Stimulated activated CD4-positive, alpha-beta T cell treated with anti-CD3 and anti-CD28 coated beads, Interleukin-1b, Interleukin-23, amount 100 ng/mL, for 1 hour (primary cell): ENCODE measurements at places on chromosomes 1 and 21.
A peak's percentile ranks its signal among the peaks of the same experiment; 100 is the strongest.

GRCh38 chr1:184860985-184861754 lies 106.5 kb upstream of the EDEM3 start:
- DNase-seq, result no peak

GRCh38 chr1:26287033-26287711 lies 7.3 kb downstream of the SH3BGRL3 start:
- DNase-seq, result no peak

- no peak for DNase-seq
Observed at GRCh38 chr1:230544758-230545157, 97.5 kb upstream of the COG2 start.

- no peak for DNase-seq
Observed at GRCh38 chr1:38783640-38784229, 75.8 kb downstream of the RRAGC start.

DNA sequence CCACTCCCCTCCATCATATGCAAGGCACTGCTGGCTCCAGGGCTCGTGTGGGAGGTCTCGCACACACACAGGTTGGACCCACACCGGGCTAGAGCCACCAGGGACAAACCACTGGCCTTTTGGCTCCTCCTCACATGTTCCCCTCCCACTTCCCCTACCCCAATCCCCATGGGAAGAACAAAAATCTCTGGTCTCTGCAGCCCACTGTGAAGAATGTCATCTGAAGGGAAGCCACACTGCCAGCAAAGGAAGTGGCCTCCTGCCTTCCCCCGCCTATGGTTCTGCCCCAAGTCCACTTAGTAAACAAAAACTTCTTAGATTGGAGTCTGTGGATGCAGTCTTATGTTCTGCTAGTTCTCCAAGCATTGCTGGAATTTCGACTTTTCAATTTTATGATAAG lies 24.2 kb downstream of the OLFML3 start:
- no peak for DNase-seq

GRCh38 chr1:227945891-227946623 lies 1.7 kb downstream of the WNT9A start:
- no peak for DNase-seq

- peak; percentile 72 for DNase-seq
Observed at GRCh38 chr1:160681066-160681890, 30.3 kb downstream of the CD48 start.

- DNase-seq, result no peak
Observed at GRCh38 chr21:45938453-45938755, 43.2 kb upstream of the COL6A1 start.

- no peak for DNase-seq
Observed at GRCh38 chr1:179831852-179832699, 45.5 kb downstream of the TOR1AIP2 start.

- DNase-seq, result no peak
Observed at GRCh38 chr1:68149110-68149798, 83.1 kb downstream of the WLS start.

GRCh38 chr1:21334214-21335087 lies 44.2 kb upstream of the ECE1 start:
- DNase-seq, result peak; percentile 32

DNA sequence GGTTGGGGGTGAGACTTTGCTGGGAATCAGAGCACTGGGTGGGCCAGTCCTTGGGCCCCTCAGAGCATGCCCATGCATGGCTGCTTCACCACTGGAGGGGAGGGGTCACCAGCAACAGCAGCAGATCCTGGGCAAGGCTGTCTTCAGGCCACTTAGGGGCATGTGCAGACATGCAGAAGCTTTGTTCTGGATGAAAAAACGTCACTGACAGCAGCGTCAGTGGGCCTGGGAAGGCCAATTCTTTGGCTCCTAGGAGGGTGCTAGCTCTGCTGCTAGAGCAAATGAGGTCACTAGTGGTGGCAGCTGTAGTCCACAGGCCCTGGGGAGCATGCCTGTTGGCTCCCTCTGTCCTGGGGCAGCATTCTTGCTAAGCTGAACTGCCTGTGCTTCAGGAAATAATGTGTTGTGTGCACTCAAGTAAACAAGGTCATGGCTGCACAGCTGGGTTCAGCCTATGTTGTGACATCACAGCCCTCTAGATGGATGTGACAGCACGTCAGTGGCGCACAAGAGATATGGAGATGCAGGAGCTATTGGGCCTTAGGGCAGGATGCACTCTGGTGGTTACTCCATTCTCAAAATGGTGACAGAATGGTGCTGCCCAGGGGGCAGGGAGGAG lies 27.0 kb downstream of the ZC3H11B start:
- DNase-seq, result no peak

DNA sequence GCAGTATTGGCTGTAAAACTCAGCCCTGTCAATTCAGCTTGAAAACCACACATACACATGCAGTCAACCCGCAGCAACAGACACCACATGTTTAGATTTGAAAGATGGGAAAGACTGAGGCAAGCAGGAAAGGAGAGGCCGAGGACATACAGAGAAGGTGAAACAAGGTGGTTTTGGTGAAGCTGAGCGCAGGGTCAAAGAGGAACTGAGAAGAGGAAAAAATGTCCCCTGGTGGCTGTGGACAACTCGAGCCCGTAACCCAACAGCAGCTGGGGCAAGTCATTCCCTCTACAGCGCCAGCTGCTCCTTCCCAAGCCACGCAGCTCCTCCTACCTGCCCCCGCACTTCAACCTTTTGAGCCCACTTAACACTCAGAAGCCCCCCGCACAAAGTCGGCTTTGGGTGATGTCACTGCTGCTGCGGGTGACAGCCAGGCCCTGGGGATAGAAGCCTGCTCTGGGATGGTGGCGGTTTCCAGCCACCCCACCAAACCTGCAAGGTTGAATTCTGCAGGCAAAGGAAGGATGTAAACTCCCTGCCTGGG lies 63.0 kb downstream of the KCNN3 start:
- no peak for DNase-seq

- DNase-seq, result no peak
Observed at GRCh38 chr1:110170766-110171733, 20.8 kb downstream of the SLC6A17 start.

DNA sequence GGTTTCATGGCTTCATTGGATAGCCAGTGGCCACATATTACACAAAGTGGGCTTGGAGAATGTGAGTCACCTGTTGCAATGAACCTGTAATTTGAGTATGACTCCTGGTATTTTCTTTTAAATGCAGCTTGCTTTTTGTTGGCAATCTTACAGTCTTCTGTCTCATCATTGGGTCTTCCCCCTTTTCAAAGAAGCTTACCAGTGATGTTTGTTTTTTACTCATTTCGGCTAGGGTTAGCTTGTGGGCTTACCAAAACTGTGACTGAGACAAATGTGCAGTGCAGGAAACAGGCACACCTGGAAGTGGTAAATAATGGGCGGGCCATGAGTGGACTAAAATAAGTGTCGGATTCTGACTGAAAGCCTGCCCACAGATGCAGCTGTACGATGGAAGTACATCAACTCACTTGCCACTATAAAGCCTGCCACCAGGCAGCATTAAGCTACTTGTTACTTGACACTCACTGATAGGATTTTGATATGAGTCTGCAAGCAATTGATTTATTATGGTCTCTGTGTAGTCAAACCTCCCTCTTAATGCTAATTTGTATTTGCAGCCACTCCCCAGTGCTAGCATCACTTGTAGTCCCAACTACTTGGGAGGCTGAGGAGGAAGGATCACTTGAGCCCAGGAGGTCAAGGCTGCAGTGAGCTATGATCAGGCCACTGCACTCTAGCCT lies 4.2 kb downstream of the HHAT start:
- DNase-seq, result no peak

DNA sequence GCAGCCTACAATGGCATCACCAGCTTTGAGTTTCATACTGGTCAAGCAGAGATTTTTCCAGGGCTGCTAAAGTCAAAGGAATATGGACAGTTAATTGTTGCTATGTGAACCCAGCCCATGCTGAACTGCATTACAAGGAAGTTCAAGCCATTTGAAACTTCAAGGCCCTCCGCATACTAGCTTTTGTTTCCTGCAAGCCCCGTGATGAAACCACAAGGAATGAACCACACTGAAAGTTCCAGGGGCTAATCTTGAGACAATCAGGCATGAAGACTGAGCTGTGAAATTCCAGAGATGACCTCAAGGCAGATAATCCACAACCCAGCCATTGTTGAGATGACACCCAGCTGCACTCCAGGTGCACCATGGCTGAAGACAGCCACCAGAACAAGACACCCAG lies 180.8 kb downstream of the C1orf21 start:
- DNase-seq, result no peak

- DNase-seq, result no peak
Observed at GRCh38 chr21:45423201-45423955, 18.4 kb downstream of the COL18A1 start.

GRCh38 chr21:28687586-28687985 lies 305.1 kb downstream of the LTN1 start:
- no peak for DNase-seq

- DNase-seq, result no peak
Observed at GRCh38 chr1:218211241-218211640, 73.9 kb upstream of the RRP15 start.

- peak; percentile 46 for DNase-seq
Observed at GRCh38 chr1:235999259-235999925, 65.5 kb downstream of the NID1 start.

- DNase-seq, result no peak
Observed at GRCh38 chr21:43921979-43922945, 57.2 kb downstream of the AGPAT3 start.

- DNase-seq, result no peak
Observed at GRCh38 chr1:214008347-214008746, 20.6 kb downstream of the PROX1 start.

- DNase-seq, result no peak
Observed at GRCh38 chr1:105556266-105556665, 1500.2 kb upstream of the PRMT6 start.

- no peak for DNase-seq
Observed at GRCh38 chr1:79852004-79852403, 845.5 kb upstream of the ADGRL4 start.

DNA sequence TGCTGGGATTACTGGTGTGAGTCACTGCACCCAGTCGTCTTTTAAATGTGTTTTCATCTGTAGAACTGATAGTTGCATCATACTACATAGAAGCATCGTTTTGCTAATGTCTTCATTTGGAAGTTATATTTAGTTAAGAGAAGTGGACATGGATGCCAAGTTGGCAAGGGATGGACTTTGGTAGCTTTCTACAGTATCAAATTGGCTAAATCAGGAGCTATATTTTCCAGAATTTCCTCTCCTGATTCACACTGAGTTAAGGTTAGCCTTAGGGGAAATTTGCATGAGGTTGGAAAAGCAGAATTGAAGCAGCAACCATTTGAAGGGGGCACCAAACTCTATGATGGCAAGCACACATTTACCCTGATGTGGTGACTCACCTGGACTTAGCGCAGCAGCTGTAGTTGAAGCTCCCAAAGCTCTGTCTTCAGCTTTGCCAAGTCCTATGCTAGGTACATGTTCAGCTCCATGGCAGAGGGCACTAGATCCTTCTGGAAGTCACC lies 43.9 kb downstream of the DUSP10 start:
- DNase-seq, result no peak

DNA sequence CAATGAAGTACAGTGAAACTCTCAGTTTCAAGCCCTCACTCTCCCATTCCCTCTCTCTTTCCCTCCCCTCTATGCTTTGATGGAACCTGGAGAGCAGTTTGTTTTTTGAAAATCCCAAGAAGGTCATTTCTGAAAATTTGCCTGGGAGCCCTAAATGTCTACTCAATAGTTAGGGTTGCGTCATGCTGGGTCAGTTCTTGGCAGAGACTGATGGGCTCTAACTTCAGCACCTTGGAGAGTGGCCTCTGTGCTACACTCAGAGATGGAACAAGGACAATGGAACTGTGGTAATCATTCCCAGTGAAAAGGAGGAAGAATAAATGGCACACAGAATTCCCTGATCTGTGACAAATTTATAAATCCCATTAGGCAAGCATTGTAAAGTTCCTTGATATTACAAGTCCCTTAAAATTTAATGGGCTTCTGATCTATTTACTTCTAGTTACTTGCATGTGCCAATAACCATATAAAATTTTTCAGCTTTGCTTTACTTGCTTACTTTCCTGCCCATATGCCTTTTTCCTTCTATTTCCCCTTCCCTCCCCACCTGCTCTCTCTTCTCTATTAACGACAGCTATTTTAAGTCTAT lies 182.9 kb upstream of the KCND3 start:
- DNase-seq, result no peak

- DNase-seq, result no peak
Observed at GRCh38 chr1:223330466-223330865, 33.5 kb downstream of the SUSD4 start.

DNA sequence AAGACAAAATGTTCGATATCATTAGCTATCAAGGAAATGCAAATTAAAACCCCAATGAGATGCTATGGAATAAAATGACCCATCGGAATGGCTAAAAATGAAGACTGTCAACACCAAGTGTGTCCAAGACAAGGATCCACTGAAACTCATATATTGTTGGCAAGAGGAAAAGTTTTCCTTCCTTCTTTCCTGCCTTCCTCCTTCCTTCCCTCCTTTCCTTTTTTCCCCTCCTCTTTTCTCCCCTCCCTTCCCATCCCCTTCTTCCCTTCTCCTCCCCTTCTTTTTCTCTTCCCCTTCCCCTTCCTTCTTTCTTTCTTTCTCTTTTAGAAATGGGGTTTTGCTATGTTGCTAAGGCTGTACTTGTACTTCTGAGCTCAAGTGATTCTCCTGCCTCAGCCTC lies 64.2 kb upstream of the TENT5B start:
- no peak for DNase-seq

DNA sequence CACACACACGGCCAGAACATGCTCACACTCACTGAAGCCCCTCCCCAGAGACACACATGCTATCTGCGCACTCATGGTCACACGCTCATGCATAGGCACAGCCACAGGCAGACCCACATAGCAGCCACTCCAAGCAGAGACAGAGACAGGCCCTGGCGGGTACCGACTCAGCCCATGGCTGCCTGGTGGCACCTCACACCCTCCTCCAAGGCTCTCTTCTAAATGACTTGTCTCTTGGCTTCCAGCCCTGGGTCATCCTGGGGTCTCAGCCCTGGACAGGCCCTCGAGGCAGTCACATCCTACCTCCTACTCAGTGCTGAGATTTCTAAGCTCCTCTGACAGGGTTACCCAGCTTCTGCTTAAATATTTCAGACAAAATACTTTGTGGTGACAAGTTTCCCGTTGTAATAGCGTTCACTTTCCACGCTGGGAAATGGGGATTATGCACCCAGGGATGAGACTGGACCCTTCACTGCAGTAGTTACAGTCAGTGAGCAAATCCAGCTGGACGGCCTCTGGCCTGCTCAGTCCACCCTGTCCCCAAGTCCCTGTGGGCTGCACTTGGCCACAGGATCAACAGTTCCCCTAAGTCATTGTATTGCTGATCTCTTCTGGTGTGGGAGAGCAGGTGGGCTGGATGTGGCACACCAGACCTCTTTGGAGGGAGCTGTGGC lies 2.9 kb upstream of the NFASC start:
- no peak for DNase-seq
